ENCODE measurements at places on chromosomes 5 and 9. TPM values are rescaled to one million over a fixed set of nuclear protein-coding genes. Genes with fewer than 3 reads are reported as not detected.

DNA sequence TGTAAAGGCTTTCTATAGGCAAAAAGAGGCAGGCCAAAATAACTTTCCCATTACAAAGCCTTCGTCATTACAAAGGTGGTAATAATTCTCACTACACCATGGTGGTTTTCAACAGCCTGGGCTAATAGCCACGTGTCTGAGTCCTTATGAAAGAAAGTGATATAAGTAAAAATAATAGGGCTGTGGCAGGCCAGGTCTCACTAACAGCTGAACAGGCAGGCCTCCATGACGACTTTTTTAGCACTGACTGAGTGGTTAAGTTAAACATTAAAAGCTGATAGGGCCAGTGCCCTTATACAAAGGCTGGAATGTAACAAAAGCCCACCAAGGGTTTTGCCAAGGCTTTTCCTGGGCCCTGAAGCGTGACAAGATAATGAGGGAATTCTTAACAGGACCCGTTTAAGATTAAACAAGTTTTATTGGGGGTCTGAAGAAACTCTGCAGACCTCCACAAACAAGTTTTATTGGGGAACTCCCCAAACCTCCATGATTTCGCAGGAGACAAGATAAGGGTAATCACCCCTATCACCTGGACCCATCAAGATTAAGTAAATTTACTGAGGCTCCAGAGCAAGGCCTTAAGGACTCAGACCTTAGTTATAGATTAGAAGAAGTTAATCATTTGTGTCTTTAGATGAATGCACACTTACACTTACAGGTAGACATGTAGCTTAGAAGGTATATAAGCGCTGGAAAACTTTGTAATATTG lies 412.9 kb downstream of the CHSY3 start:
- no peaks in the 10 kb centered on the region for H3K27me3 ChIP-seq
- no peaks in the 10 kb centered on the region for H3K36me3 ChIP-seq
- no peak overlapping the region for H3K27ac ChIP-seq
- DNase-seq = no peak
- H3K4me1 ChIP-seq = no peaks in the 10 kb centered on the region

ENTPD2 gene
- 0.99 TPM for total RNA-seq

DNA sequence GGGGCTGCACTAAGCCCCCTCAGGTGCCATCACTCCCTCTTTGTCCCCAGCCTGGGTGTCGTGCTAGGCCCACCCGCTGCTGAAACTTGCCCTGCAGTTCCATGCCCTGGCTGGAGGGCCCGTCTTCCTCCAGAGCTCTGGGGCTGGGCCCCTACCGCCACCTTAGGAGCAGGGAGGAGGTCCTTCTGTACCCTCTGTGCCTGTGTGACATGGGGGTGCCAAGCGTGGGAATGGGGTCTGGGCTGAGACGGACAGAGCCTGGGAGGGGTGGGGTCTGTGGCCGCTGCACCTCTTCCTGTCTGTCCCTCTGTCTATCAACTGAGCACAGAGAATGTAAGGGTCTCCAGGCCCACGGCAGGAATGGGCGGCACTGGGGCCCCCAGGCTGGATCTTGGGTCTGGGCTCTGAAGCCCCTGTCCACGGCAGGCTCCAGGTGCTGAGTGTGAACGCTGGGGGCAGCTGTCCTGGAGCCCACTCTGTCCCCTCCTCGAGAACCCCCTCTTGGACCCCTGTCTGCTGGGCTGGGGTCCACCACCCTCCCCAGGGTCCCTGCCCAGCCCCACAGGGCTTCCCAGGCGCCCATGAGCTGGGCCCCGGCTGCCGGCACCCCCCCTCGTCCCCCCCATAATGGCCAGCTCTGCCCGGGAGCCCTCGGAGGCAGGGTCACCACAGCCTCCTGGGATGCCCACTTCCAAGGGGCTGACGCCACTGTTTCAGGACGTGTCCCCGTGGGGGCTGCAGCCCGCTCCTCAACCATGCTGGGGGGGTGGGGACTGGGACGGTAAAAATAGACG lies 15.8 kb upstream of the NRARP start:
- peaks cover 20% of the 10 kb centered on the region for H3K27me3 ChIP-seq
- H3K4me1 ChIP-seq = peaks cover 50% of the 10 kb centered on the region
- no peak overlapping the region for H3K27ac ChIP-seq

GRCh38 chr5:56761151-56761885 lies 54.0 kb upstream of the MAP3K1 start:
- H3K27me3 ChIP-seq = no peaks in the 10 kb centered on the region
- no peak overlapping the region for H3K4me3 ChIP-seq
- H3K4me1 ChIP-seq = peaks cover 3% of the 10 kb centered on the region
- H3K36me3 ChIP-seq = no peaks in the 10 kb centered on the region
- no peak overlapping the region for H3K27ac ChIP-seq
- no peak for DNase-seq

DOCK2 gene
- total RNA-seq = 18.3 TPM

GRCh38 chr9:130607640-130608420 lies 28.5 kb downstream of the FUBP3 start:
- peaks cover 27% of the 10 kb centered on the region for H3K4me1 ChIP-seq
- DNase-seq = no peak
- peaks cover 43% of the 10 kb centered on the region for H3K36me3 ChIP-seq
- no peak overlapping the region for H3K4me3 ChIP-seq
- no peaks in the 10 kb centered on the region for H3K27me3 ChIP-seq

DNA sequence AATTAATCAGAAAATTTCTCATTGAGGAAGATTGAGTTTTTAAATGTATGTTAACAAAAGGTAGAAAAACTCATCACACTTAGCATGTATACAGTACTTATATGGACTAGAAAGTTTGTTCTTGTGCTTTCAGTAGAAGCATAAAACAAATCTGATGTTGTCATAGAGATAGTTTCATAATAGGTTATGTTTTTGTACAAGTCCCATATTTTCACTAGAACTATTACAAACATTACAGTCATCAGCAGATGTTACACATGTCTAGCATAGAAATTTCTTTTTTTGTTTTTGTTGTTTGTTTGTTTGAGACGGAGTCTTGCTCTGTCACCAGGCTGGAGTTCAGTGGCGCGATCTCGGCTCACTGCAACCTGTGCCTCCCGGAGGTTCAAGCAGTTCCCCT lies 131.4 kb downstream of the COMMD10 start:
- H3K4me1 ChIP-seq = no peaks in the 10 kb centered on the region
- no peaks in the 10 kb centered on the region for H3K27me3 ChIP-seq
- no peak overlapping the region for H3K4me3 ChIP-seq
- no peak overlapping the region for H3K27ac ChIP-seq
- no peak for DNase-seq
- no peaks in the 10 kb centered on the region for H3K36me3 ChIP-seq

GRCh38 chr9:13173553-13173952 lies 105.9 kb downstream of the MPDZ start:
- H3K4me1 ChIP-seq = no peaks in the 10 kb centered on the region
- H3K4me3 ChIP-seq = no peak overlapping the region
- no peaks in the 10 kb centered on the region for H3K27me3 ChIP-seq

- H3K36me3 ChIP-seq = no peaks in the 10 kb centered on the region
- no peaks in the 10 kb centered on the region for H3K4me1 ChIP-seq
- DNase-seq = no peak
- H3K27me3 ChIP-seq = no peaks in the 10 kb centered on the region
- no peak overlapping the region for H3K4me3 ChIP-seq
Measured at GRCh38 chr5:179371681-179372680, 26.7 kb upstream of the ADAMTS2 start.

IL3 gene
- not detected for total RNA-seq

DNA sequence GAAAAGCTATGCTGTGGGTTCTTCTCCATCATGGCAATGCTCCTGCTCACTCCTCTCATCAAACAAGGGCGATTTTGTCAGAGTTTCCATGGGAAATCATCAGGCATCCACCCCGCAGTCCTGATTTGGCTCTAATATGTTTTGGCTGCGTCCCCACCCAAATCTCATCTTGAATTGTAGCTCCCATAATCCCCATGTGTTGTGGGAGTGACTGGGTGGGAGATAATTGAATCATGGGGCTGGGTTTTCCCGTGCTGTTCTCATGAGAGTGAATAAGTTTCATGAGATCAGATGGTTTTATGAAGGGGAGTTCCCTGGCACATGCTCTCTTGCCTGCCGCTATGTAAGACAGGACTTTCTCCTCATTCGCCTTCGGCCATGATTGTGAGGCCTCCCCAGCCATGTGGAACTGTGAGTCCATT lies 163.8 kb downstream of the GADD45G start:
- DNase-seq = no peak
- no peak overlapping the region for H3K4me3 ChIP-seq
- H3K27ac ChIP-seq = no peak overlapping the region
- no peaks in the 10 kb centered on the region for H3K27me3 ChIP-seq
- H3K4me1 ChIP-seq = peaks cover 5% of the 10 kb centered on the region

IQGAP2 gene
- total RNA-seq = 16.0 TPM

DNA sequence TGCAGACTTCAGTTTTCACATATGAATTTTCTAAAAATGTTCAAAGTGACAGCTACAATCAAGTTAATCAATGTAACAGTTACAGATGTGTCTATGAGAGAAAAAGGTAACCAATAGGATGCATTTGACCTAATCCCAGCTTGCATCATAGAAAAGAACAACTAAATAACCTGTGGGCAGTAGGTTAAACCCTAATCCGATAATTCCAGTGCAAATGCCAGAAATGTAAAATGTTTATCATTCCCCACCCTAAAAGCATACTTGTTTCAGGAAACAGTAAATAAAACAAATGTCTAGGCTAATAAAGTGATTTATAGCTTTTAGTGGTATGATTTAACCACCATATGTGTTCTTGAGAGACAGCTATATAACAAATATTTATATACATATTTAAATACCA lies 592.6 kb downstream of the PRELID2 start:
- no peak overlapping the region for H3K27ac ChIP-seq
- no peaks in the 10 kb centered on the region for H3K27me3 ChIP-seq
- no peaks in the 10 kb centered on the region for H3K36me3 ChIP-seq
- no peak overlapping the region for H3K4me3 ChIP-seq
- DNase-seq = no peak
- no peaks in the 10 kb centered on the region for H3K4me1 ChIP-seq

TMEFF1 gene
- total RNA-seq = 1.7 TPM

PIP5KL1 gene
- 1.3 TPM for total RNA-seq

- no peak overlapping the region for H3K27ac ChIP-seq
- no peak for DNase-seq
Measured at GRCh38 chr9:91320299-91320698, 41.4 kb downstream of the AUH start.

- peaks cover 27% of the 10 kb centered on the region for H3K4me1 ChIP-seq
- no peak for DNase-seq
Measured at GRCh38 chr9:34089311-34089710, 37.2 kb downstream of the DCAF12 start.

DNA sequence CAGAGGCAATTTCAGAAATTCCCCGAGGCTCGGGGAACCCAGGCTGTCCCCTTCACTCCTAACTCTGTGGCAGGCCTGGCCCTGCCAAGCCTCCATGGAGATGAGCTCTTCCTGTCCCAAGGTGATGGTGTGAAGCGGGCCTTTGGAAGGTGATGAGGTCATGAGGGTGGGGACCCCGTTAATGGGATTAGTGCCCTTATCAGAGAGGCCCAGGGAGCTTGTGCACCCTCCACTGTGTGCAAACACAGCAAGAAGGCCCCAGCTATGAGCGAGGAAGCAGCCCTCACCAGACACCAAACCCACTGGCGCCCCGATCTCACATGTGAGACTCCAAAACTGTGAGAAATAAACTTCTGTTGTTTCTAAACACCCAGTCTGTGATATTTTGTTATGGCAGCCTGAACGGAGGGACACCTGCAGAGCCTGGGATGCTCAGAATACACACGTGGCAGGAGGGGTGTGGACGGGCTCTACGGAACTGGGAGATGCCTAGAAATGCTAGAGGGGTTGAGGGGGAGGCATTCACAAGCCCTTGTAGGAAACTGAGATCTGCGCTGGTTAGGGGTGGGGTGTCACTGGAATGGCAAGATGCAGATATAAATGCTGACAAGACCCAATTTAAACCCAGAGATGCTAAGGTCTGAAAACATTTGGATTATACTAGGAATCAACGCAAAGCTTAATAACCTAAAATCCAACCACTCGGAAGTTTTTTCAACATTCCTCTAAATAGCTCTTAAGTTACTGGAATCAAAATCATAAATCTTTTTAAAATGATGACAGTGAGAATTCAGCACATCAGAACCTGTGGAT lies 46.9 kb downstream of the ADAMTS2 start:
- H3K27ac ChIP-seq = no peak overlapping the region
- peaks cover 34% of the 10 kb centered on the region for H3K4me1 ChIP-seq
- DNase-seq = no peak
- no peak overlapping the region for H3K4me3 ChIP-seq
- no peaks in the 10 kb centered on the region for H3K36me3 ChIP-seq

PCDHA8 gene
- 0.29 TPM for total RNA-seq

SH3RF2 gene
- total RNA-seq = 0.66 TPM

DNA sequence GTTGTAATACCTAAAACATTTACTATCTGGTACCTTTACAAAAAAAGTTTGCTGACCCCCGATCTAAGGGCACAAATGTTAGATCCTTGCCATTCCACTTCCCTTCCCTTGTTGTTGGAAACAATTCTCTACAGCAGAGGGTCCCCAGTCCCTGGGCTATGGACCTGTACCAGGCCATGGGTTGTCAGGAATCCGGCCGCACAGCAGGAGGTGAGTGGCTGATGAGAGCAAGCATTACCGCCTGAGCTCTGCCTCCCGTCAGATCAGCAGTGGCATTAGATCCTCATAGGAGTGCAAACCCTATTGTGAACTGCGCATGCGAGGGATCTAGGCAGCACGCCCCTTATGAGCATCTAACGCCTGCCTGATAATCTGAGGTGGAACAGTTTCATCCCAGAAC lies 248.5 kb downstream of the AP3B1 start:
- H3K27me3 ChIP-seq = no peaks in the 10 kb centered on the region
- no peak for DNase-seq
- H3K27ac ChIP-seq = no peak overlapping the region
- H3K4me1 ChIP-seq = no peaks in the 10 kb centered on the region
- H3K4me3 ChIP-seq = no peak overlapping the region
- H3K36me3 ChIP-seq = no peaks in the 10 kb centered on the region

GRCh38 chr5:173201636-173202265 lies 33.3 kb downstream of the NKX2-5 start:
- no peak for DNase-seq
- no peaks in the 10 kb centered on the region for H3K36me3 ChIP-seq

GRCh38 chr9:126980231-126980630 lies 65.6 kb downstream of the RALGPS1 start:
- H3K4me3 ChIP-seq = no peak overlapping the region

All from esophagus muscularis mucosa (tissue), 4 donors.